ENCODE measurements at places on chromosomes 6 and 20.
A peak's percentile ranks its signal among the peaks of the same experiment; 100 is the strongest.

DNA sequence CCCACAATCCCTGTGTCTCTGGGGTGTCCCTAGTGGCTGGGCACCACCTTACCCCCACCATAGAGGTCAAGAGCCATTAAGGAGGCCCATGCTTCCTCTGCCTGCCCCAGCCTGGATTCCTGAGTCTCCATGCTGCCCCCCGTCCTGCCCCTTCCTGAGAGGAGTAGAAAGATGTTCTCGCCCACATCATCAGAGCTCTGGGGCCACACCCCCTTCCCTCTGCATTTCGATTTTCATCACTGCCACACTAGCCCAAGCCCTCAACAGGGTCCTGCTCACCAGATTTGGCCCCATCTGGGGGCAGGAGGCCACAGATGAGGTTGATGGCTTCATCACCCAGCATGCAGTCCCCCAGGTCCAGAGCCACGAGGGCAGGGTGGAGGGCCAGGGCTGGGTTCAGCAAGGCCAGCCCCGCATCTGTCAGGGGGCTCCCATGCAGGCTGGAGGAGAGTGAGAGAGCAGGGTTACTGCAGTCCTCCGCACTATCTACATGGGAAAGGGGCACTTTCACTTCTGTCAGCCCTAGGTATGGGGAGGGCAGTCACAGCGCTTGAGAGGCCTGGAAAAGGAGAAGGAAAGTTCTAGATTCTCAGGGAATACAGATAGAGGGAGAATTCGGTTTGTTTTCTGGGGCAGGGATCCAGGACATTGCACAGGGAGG is 1.5 kb downstream of the LRRC73 start:
- DNase-seq = no peak

DNA sequence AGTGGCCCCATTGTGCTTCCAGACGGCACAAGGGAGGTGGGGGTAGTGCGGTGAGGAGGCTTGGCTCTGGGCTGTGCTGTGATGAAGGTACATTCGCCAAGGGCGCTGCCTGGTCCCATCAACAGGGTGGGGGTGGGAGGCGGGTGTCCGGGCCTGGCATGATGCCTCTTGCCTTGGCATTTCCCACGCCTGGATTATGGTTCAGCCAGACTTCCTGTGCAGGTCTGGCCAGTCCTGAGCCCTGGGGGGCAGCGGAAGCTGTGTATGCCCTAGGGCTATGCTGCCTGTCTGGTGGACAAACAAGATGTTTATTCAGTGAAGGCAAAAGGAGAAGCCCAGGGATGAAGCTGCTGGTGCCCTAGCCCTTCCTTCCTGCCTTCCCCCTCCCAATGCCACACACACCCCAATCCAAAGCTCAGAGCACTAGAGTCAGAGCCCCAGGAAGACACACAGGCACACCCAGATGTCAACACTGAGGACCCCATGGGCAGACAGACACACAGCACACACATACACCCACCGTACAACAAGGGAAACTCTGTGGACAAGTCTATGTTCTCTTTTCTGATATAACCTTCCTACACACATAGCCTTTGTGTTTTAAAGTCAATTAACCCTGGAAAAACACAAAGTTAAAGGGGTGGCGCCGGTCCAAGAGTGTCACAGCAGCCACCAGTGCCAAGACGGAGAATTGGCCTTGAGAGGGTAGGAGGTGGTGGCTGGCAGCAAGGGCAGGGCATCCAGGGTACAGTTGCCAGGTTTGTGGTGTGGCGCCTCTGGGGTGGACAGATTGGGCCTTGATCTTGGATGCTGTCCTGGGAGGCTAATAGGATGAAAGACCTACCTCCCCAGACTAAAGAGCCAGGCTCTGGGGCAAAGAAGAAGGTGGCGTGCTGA is 54.7 kb upstream of the SAYSD1 start:
- DNase-seq = no peak

- DNase-seq = no peak
These were observed 78.0 kb upstream of the BMP2 start for GRCh38 chr20:6689339-6689973.

DNA sequence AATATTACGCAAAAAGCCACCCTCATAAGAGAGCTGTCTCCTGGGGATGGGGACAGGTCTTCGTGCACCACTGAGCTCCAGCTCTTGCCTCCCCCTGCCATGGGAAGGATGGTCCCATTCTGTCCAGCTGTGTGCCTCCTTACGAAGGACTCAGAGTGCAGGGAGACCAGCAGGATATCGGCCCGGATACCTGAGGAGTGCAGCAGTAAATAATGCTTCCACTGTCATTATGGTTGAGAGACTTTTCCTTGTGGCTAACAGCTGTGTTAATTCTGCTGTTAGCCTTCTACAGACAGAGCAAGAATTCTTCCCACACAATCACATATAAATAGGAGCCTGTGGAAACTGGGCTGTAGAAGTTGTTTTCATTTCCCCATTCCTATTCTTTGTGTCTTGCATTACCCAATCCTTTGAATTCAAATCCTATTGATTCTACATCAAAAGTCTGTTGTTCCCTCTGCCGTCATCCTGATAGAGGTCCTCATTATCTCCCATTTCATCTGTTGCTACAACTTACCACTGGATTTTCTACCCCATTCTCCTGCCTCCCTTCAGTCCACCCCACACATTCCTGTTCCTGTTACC is 364.6 kb upstream of the SOX4 start:
- DNase-seq = no peak

DNA sequence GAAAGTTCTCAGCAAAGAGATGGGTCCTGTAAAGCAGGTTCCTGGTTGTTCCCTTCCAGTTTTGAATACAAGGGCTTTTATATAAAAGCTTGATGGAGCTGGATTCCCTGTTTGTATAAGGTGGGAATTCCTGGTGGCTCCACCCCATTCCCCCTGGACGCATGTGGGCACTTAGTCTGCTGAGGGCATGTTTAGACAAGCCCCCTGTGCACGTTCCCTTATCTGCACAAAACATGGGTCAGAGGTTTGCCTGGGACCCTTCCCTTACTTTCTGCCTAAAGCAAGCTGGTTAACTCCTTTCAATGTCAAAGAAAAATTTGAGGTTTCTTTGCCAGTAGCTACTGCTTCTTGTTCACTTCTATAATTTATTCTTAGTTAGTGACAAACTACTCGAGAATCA is 181.1 kb downstream of the BCKDHB start:
- no peak for DNase-seq

GRCh38 chr6:111456208-111456607 is 26.8 kb downstream of the REV3L start:
- no peak for DNase-seq

DNA sequence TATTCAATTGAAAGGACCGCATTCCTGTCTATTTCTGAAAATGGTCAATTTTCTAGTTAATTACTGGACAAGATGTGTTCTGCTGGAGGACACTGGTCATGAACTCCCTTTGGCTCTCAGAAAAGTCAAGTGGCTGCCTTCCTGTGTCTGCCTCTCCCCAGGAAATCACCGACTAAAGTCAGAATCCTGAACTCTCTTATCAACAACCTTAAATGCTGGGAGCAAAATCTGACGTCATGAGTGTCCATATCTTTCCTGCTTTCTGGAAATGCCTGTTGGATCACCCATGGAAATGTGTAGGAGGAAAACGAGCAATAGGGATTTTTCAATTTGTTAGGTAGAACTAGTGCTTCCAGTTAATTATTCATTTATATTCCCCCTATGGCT is 53.5 kb upstream of the PLCB1 start:
- no peak for DNase-seq

DNA sequence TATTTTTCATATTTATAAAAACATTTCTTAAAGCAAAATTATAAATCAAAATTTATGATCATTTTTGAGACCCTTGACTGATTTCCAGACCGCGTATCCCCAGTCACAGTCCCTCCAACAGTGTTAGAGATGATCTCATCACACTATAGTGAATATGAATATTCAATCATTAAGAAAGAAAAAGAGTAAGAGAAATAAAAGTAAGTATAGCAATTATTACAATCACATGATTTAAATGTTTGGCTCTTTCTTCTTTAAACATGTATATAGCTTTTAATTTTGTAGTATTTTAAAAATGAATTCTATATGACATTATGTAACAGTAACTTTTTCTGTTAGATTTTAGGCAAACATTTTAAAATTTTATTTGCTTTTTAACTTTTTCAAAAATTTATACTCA is 438.3 kb downstream of the RFPL4B start:
- DNase-seq = no peak

- peak; percentile 81 for DNase-seq
These were observed 24.6 kb upstream of the GATA5 start for GRCh38 chr20:62500237-62500864.

DNA sequence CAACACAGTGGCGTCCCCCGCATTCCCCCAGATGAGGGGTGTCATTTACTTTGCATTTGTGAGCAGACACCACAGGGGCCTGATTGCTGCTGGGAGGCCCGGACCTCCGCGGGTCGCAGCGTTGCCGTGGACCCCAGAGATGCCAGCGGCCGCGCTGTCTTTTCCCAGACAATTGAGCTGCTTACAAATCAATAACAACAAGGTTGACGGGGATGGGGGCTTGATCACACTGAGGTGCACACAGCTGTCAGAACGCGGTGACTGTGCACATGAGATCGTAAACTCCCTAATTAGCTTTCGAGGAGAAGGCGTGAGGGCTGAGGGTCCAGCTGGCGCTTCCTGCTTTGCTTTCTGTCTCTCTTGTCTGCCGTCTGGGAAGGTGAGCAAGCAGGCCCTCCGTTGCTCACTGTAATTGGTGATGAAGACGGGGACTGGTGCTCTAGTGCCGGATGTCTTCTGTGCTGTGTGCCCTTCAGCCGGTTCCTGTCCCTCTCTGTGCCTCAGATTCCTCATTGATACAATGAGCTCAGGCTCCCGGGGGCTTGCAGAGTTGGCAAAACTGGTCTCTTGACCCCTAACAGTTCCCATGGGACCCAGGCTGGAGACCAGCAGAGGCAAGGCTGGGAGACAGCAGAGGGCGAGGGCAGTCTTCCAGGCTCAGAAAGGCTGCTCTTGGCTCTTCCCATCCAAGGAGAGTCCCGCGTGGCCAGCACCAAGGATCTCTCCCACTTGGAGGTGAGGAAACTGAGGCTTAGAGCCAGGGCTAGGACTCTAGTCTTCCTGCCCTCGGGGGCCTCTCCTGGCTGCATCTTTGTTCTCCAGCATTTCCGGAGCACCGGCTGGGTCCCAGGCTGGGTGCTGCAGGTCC is 126.0 kb upstream of the PMEPA1 start:
- no peak for DNase-seq

GRCh38 chr6:21208081-21208795 is 385.3 kb upstream of the SOX4 start:
- DNase-seq = no peak

DNA sequence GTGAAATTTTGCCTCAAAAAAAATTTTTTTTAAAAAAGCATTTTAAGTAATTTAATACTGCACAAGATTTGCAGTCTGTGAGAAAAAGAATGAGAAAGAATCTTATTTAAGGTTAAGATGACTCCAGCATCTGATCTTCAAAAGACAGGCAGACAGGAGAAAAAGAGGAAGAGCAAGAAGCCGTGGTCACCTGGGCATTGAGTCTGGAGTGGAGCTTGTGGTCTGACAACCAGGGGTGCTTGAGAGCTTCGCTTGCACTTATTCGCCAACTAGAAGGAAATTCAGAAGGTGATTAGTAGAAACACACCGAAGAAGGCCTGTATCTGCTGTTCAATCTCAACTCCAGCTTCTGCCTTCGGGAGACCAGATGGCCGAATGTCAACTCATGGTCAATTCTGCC is 75.9 kb downstream of the MYLK4 start:
- no peak for DNase-seq

DNA sequence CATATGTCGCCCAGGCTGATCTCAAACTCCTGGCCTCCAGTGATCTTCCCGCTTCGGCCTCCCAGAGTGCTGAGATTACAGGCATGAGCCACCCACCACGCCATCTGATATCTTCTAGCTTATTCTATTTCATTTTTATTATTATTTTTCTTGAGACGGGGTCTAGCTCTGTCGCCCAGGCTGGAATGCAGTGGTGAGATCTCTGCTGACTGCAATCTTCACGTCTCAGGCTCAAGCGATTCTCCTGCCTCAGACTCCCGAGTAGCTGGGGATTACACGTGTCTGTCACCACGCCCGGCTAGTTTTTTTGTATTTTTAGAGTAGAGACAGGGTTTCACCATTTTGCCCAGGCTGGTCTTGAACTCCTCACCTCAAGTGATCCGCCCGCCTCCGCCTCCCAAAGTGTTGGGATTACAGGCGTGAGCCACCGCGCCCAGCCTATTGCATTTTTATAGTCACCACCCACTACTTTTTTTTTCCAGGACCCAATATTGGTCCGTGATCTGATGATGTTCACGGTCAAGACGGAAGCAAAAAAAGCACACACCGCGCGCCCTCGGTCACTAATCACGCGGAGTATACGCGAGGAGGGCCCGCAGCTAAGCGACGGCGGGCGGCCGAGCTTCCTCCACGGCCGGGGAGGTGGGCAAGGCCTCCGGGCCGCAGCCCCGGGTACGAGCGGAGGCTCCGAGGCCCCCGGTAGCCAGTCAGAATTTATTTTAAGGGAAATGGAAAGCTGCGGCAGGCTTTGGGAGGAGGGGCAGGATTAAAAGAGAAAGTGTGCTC is 1.1 kb upstream of the LSM14B start:
- DNase-seq = no peak

DNA sequence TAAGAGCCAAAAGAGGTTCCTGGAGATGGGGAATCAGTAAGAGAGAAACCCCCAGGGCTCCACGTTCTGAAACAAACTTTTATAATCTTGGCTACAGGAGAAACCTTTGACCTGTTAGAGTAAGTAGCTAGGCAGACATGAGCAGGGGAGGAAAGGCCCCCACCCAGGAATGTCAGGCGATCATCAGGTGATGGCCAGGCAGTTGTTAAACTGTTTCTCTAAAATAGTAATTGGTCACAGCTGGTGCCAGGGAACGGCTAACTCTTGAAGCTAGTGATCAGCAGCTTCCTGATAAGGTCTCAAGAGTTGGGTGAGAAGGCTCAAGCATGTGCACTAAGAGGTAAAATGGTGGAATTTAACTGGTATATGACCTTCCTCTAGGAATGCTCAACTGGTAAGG is 263.8 kb downstream of the HDGFL1 start:
- no peak for DNase-seq

DNA sequence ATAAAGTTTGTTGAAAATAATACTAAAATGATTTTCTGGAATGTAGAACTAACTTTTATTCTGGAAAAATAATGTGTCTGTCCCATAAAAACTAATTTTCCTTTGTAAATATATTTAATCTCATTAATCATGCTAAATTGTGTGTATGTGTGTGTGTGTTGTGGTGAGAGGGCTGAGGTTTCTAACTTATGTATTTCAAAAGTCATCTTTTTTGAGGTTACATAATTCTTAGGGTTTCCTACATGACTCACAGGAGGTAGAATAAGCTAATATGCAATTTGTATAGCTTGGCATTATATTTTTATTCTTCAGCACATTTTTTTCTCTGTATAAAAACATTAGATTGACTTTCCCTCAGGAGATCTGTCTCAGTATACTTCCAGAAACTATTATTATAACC is 64.1 kb upstream of the CLVS2 start:
- DNase-seq = no peak

DNA sequence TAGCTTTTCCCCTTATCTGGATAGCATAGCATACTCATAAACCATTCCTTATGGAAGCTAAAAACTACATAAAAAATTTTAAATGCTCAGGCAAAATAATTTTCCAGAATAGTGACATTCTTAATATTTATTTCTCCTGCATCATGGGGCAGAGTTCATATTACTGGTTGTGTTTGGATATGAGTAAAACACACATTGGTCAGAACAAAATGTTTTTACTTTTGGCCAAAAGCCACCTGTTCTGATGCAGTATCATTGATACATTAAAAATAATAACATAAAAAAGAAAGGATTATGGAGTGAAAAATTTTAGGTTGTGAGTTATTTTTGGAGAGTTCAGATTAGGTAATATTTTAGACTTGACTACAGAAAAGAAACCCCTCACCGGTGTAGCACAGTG is 33.6 kb downstream of the TRAM2 start:
- no peak for DNase-seq

Data from T-helper 17 cell (primary cell).